ENCODE measurements at places on chromosomes 3 and 15.

- no peak for DNase-seq
Measured at GRCh38 chr3:107796791-107797190, 274.0 kb downstream of the BBX start.

DNA sequence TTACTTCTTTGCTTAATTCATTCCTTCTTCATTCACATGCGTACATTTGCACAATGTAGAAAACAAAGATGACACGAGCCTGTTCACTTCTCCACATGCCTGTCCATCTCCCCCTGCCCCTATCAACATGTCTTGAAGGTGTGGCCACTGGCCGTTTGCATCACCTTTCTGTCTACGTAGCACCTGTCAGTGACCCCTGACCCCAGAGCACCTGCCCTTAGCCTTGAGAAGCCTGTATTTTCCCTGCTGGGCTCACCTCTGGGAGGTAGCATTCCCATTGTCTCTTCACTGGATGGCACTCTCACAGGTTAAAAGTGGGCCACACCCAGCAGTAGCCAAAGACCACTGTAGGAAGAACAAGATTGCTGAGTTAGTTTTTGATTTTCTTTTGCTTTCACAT, 234.1 kb downstream of the THSD4 start:
- DNase-seq: no peak

DNA sequence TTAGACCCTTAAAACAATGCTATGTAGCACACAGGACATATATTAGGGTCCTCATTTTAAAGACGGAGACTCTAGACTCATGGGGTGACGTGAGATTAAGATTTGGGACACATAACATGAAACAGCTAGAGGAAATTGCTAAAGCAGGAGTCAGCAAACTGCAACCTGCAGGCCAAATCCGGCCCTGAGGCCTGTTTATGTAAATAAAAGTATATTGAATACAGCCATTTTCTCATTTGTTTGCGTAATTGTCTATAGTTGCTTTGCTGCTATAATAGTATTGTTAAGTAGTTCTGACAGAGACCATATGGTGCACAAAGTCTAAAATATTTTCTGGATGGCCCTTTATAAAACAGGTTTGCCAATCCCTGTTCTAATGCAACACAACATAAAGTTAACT, 115.5 kb downstream of the TMCO5A start:
- DNase-seq: no peak

DNA sequence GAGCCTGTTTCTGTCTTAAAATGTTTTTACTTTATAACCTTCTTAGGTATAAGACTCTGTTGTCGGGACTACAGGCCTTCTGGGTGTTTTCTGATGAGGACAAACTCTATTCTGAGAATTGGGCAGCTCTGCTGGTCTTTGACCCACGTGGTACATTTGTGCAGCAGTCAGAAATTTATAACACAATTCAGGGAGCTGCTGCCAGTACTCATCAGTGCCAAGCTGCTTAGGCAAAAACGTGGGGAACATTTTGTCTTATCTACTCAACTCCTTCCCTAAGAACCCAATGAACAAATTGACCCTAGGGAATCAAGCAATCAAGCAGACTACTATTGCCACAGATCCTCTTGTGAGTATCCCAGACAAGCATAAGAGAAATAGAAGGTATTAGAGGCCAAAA, 180.7 kb upstream of the PDZRN3 start:
- DNase-seq: no peak

GRCh38 chr3:123336441-123336851, 112.4 kb downstream of the ADCY5 start:
- no peak for DNase-seq

- no peak for DNase-seq
Measured at GRCh38 chr15:35630985-35631384, 85.0 kb upstream of the DPH6 start.

GRCh38 chr15:39834256-39834655, 51.6 kb upstream of the FSIP1 start:
- no peak for DNase-seq

DNA sequence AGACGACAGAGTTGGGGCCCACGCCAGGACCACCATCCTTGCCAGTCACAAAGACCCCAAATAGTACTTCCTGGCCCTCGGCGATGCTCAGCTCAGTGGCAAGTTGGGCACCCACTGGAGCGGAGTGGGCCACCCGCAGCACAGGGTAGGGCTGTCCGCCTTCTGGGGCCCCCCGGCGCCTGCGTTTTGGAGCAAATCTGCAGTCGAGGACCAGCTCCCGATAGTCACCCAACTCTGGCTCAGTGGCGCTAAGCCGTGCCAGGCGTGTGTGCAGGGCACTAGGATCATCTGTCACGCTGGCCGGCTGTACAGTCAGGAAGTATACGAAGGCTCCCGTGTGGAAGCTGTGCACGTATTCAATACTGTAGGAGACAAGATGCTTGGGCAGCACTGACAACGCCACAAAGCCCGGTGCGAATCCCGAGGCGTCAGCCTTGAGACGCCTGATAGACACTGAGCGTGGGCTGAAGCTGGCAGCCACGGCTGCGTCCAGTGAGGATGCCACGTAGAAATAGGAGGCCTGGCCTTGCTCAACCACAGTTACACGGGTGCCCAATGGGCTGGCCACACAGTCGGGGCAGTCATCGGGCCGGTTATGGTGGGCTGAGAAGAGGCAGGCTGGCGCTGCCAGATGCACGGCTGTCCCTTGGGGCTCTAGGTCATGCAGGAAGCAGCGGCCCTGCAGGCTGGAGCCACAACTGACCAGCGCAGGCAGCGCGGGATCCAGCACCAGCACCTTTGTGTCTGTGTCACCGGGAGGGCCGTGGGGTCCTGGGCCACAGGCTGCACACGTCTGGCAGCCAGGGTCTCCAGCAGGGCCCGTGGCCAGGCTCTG, 945 bp downstream of the MST1R start:
- no peak for DNase-seq

DNA sequence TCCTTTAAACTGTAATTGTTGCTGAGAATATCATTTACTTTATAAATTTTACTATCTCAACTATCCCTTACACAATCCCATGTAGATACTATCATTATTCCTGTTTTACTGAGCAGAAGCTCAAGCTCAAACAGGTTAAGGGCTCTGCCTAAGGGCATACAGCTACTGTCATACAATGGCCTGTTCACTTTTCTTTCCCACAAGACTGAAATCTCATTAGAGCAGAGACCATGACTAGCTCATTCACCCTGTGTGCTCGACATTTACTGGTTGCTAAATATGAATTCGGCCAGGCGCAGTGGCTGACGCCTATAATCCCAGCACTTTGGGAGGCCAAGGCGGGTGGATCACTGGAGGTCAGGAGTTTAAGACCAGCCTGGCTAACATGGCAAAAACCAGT, 1.6 kb upstream of the MESP2 start:
- DNase-seq: no peak

GRCh38 chr3:170524073-170524472, 61.8 kb downstream of the SLC7A14 start:
- DNase-seq: no peak

DNA sequence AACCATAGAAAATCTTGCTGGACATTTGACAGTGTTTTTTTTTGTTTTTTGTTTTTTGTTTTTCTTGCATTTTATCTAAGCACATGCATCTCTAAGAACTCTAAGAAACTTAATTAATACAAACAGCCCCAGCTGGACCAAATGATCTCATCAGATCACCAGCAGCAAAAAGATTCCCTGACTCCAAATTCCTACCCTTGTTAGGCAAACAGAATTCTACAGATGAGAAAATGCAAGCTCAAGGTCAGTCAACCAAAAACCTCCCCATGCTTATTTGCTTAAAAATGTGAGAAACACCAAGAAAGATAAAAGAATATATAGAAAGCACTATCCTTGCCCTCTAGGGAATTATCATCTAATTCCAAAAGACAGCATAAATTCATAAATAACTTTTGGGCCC, 65.4 kb downstream of the FOXP1 start:
- no peak for DNase-seq

DNA sequence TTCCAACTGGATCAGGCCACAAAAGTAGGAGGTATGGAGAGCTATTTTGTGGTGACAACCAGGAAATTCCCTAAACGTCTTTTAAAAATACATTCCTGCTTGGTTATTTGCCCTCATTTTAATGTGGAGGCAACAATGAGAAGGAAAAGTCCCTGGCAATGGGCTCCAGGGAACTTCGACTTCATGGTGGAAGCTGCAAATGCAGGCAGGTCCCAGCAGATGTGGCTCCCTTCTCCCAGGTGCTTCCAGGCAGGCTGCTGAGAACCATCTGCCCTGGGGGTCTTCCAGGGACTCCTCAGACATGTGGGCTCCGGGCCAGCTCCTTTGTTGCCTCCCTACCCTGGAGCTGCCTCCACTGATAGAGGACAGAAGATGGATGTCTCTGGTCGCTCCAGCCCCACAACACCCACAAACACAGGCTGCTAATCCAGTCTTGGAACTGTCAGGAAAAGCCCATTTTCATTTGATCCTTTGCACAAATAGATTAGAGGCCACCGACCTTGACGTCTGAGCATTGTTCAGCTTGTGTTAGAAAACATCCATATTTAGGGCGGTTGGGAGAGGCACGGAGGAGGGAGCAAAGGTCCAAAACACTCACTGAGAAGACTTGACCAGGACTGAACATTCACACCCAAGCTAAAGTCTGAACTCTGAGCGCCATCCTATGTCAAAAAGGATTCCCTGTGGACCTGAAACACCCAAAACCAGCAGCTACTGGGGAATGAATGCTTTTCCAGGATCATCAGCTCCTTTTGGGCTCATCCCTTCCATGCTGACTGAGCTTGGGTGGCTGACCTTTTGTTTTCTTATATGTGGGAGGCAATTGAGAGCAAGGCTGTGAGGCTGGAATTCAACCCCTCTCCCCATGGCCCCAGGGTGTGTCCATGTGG, 30.2 kb upstream of the SLCO2A1 start:
- peak; percentile 29 for DNase-seq

- DNase-seq: peak; percentile 11
Measured at GRCh38 chr3:88742674-88743507, 364.5 kb upstream of the EPHA3 start.

GRCh38 chr15:62142736-62143135, 22.3 kb downstream of the C2CD4B start:
- no peak for DNase-seq

DNA sequence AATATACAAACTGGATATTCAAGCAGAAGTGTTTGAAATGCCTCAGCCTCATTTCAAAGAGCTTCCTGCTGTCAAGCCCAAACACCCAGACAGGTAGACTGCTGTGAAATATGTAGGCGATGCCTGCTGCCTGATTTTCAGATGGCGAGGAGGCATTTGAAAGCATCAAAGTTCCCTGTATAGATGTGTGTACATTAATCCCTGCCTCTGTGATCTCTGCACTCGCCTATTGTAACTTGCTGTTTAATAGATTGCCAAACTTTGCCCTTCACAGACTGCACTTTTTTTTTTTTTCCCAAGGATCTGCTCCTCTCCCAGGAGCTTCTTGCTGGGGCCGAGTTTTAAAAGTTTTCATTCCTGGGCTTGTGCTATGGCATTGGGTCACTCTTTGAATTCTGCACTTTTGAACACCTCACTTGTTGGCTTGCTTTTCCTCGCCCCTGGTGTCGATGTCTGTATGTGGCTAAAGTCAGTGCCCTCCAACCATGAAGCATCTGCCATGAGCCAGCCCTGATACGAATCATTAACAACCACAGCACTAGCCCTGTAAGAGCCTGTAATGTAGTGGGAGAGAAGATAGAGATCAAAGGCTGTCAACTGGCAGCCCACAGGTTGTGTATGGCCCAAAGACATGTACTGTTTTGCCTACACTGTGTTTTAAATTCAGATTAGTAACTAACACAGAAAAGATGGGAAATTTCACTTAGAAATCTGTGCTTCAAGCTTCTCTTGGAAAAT, 287.6 kb upstream of the ICE2 start:
- no peak for DNase-seq

GRCh38 chr3:71926262-71926600, 141.3 kb upstream of the PROK2 start:
- DNase-seq: no peak

DNA sequence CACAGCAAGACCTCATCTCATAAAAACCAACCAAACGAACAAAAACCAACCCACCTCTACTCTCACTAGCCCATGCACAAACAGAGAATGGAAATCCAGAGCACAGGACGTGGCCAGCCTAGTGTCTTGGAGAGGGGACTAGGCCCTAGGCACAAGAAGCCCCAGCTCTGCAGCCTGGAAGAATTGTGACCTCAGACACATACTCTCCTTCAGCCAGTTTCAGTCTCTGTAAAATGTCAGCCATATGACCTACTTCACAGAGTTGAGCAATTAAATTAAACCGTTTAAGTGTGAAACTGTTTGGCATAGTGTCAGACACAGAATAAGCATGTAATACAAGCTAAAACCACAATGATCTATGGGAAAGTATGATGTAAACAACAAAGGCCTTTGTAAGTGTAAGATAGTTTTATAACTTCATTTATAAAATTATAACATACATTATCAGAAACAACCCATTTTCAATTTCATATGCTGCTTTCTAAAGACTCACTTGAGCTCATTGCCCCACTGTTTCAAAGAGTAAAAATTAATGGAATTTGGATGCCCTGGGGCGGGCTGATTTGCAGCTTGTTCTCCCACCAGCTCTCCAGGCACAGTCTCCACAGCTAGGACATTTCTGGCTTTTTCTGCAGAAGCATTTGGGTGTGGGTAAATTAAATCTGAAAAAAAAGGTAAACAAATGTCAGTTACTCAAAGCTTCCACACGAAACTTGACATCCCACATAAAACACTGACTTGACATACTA, 32.9 kb downstream of the TBC1D2B start:
- no peak for DNase-seq

- DNase-seq: no peak
Measured at GRCh38 chr3:160486459-160486869, 36.9 kb upstream of the TRIM59 start.

GRCh38 chr15:50192164-50192563, 10.2 kb downstream of the SLC27A2 start:
- no peak for DNase-seq

- peak; percentile 78 for DNase-seq
Measured at GRCh38 chr15:41603941-41604911, 45.2 kb downstream of the TYRO3 start.

GRCh38 chr15:83612898-83613635, 40.9 kb upstream of the ADAMTSL3 start:
- DNase-seq: no peak

GRCh38 chr15:37134699-37135131, 34.4 kb upstream of the MEIS2 start:
- no peak for DNase-seq

DNA sequence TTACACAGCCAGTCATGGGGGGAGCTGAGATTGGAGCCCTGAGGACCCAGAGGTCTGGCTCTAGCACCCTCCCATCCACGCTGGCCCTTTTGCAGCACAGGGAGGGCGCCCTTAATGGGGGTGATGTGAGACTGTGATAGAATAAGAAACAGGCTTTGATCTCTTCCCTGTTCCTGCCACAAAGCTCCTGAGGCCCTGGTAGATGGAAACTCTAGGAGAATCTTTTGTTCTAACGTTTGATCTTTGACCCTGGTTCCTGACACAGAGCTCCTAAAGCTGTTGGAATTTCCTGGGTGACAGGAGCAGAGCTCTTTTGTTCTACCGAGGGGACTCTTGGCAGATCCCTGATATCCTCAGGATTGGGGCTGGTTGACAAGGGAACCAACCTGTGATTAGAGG, 1.2 kb upstream of the UROC1 start:
- DNase-seq: no peak

- DNase-seq: no peak
Measured at GRCh38 chr15:84834229-84834955, 17.2 kb downstream of the ALPK3 start.

GRCh38 chr3:52554026-52554755, 17.8 kb downstream of the UQCC5 start:
- DNase-seq: no peak

- DNase-seq: peak; percentile 31
Measured at GRCh38 chr3:113051787-113052186, 61.0 kb downstream of the GTPBP8 start.

All from kidney (tissue), 22 donors.